ENCODE measurements at places on chromosomes 2 and 18.
A peak's percentile ranks its signal among the peaks of the same experiment; 100 is the strongest.

GRCh38 chr2:174617120-174617519, 19.5 kb upstream of the WIPF1 start:
- no peak for DNase-seq

- no peak for DNase-seq
These were observed at the start of gene IL1RL1 for GRCh38 chr2:102310964-102311640. Gene IL1RL1, plus strand, starts transcription at chr2:102311563. Its CDS starts 26,702 bp downstream, at chr2:102338265.

GRCh38 chr2:226898897-226899296, 63.0 kb downstream of the RHBDD1 start:
- DNase-seq: no peak

DNA sequence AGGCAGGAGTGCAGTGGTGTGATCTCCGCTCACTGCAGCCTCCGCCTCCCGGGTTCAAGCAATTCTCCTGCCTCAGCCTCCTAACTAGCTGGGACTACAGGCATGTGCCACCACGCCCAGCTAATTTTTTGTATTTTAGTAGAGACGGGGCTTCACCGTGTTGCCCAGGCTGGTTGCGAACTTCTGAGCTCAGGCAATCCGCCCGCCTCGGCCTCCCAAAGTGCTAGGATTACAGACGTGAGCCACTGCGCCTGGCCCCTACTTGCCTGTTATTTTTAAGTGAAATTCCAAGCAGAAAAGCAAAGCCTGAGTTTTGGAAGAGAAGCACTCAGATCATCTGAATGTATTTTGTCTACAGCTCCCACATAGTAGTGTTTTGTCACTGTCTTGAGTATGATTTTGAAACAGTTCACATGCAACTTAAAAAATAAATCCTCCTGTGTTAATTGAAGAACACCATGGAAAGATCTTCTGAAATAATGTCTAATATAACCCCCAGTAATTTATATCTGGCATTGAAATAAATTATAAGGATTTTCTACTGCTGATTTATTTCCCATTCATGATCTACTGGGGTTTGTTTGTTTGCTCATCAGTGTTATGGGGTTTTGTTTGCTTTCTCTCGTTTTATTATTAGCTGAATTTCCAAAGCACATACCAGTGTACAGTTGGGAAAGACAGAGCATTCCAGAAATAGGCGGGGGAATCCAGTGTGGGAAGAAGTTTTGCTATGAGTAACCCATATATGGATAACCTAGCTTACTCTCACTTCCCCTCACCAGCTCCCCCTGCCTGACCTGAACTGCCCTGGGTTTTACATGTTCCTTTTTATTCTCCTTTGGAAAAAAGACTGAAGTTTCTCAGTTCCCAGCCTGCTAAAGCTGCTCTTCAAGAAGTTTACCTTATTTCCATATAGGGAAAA, 80.1 kb upstream of the MAP3K20 start:
- peak; percentile 97 for DNase-seq

- DNase-seq: no peak
These were observed 49.7 kb downstream of the TGFA start for GRCh38 chr2:70503896-70504295.

DNA sequence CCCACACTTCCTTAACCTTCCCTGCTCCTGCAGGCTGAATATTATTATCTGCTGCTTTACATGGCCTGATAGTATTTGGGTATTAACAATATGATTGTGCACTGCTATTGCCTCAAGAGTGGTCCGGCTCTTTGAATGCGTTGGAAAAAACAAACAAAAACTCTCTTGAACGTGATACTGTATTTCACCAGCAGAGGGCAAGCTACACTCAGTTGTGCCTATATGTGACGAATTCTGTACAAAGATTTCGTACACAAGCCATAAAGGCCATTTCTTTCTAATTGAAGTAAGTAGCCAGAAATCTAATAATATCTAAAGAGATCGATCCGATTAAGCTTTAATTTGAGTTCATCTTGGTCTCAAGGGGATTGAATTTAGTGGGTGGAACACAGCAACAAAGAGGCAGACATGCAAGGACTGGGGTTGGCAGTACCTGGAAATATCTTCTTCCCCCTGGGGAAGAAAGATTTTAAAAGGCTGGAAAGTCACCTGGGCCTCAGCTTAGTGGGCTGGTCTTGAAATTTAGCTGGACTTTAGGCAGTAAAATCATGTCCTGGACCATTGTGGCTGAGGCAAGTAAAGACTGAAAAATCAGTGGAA, 49.3 kb upstream of the RAB6D start:
- peak; percentile 46 for DNase-seq

DNA sequence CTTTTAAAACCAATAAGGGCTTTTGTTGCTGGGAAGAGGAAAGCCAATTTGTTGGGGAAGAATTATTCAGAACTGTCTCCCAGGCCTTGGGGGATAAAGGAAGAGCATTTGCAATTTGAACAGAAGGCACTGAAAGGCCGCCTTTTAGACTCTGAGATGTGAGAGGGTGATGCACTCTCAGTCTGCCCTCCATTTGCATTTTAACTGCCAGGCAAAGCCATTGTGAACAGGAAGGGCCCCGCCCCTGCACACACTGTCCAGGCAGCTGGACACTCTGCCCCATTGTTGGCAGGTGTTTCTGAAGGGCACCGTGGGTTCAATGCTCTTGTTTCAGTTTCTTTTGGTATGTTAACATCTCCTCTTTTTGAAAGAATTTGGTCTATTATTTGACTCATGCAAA, 169.5 kb upstream of the COPS8 start:
- no peak for DNase-seq

DNA sequence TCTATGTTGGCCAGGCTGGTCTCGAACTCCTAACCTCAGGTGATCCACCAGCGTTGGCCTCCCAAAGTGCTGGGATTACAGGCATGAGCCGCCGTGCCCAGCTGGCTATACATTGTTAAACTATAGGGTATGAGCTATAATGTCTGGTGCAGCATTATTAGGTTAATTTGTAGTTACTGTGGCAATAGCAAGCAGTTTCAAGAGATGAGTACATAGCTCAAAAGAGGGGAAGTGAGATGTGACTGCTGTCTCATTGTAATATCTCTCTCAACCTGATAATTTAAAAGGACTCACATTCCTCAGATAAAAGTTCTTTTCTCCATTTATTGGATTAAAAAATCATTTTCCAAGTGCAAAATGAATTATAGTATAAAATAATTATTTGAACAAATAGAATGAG, 116.4 kb downstream of the INO80D start:
- DNase-seq: no peak

GRCh38 chr2:213317929-213318328, 33.7 kb downstream of the SPAG16 start:
- DNase-seq: peak; percentile 68

DNA sequence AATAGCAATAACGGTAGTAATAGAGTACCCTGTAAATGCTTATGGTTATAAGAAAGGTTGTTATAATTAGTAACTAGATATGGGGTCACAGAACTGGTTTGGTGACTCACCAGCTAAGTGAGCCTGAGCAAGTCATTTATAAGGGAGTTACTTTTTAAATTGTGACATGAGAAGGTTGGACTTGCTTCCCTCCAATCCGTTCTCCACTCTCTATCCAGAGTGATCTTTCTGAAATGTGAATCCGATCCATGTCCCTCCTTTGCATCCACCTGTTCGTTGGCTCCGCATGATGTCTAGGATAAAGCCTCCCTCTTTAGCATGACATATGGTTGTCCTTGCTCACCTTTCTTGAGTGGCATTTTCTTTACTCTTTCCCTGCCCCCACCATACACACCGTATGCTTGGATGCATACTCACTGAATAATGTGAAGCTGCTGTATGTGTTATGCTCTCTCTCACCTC, 83.1 kb downstream of the CDC42EP3 start:
- DNase-seq: no peak

GRCh38 chr2:190717764-190718651, 69.1 kb downstream of the NAB1 start:
- no peak for DNase-seq

GRCh38 chr2:150526827-150527226, 39.4 kb upstream of the RND3 start:
- peak; percentile 93 for DNase-seq

DNA sequence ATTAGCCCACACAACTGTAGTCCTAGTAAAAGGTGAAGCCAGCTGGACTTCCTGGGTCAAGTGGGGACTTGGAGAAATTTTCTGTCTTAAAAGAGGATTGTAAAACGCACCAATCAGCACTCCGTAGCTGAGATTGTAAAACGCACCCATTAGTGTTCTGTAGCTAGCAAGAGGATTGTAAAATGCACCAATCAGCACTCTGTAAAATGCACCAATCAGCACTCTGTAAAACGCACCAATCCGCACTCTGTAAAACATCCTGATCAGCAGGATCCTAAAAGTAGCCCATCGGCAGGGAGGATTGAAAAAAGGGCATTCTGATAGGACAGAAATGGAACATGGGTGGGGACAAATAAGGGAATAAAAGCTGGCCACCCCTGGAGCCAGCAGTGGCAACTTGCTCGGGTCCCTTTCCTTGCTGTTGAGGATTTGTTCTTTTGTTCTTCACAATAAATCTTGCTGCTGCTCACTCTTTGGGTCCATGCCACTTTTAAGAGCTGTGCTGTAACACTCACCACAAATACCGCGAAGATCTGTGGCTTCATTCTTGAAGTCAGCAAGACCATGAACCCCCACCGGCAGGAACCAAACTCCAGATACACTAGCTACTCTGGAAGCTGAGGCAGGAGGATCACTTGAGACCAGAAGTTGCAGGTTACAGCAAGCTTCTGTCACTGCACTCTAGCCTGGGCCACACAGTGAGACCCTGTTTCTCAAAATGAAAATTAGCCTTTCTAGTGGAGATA, 102.6 kb downstream of the HS6ST1 start:
- peak; percentile 13 for DNase-seq

GRCh38 chr2:179613701-179614100, 247.7 kb downstream of the ZNF385B start:
- DNase-seq: peak; percentile 48

DNA sequence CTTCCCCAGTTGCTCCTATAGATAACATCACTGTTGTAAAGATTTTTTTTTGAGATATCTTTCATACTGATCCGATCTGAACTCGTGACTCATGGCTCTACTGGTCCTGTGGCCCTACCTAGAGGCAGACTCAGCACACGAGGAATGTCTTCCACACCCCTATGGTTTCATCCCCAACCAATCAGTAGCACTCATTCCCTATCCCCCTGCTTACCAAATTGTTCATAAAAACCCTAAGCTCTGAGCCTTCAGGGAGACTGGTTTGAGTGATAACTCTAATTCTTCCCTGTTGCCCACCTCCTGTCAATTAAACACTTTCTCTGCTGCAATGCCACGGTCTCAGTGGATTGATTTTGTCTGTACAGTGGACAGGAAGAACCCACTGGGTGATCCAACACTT, 4.2 kb upstream of the SAP130 start:
- DNase-seq: no peak

GRCh38 chr2:206443735-206444527, 599 bp downstream of the ADAM23 start:
- peak; percentile 40 for DNase-seq

- no peak for DNase-seq
These were observed 40.1 kb downstream of the KCMF1 start for GRCh38 chr2:85011098-85011497.

DNA sequence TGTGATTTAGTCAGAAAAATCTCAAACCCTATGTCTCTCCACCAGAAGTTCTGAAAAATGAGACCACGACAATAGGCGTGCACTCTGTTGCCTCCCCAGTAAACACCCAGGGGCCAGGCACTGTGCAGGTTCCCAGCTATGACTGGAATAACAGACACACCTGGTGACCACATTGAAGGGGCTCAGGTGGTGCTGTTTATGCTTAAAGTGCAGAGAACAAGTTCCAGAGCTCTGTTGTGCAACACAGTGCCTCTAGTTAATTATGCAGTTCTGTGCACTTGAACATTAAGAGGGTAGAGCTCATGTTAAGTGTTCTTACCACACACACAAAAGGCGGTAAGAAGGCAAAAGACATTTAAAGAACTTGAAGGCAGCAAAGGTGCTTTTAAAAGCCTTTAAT, 52.6 kb upstream of the AFF3 start:
- DNase-seq: no peak

GRCh38 chr18:69935319-69936190, 12.1 kb downstream of the CD226 start:
- DNase-seq: peak; percentile 6

- DNase-seq: no peak
These were observed 20.1 kb upstream of the MYO1B start for GRCh38 chr2:191225126-191225525.

- no peak for DNase-seq
These were observed 156.2 kb downstream of the DTNA start for GRCh38 chr18:34866310-34866709.

GRCh38 chr2:150063931-150064548, 423.4 kb downstream of the RND3 start:
- DNase-seq: no peak

DNA sequence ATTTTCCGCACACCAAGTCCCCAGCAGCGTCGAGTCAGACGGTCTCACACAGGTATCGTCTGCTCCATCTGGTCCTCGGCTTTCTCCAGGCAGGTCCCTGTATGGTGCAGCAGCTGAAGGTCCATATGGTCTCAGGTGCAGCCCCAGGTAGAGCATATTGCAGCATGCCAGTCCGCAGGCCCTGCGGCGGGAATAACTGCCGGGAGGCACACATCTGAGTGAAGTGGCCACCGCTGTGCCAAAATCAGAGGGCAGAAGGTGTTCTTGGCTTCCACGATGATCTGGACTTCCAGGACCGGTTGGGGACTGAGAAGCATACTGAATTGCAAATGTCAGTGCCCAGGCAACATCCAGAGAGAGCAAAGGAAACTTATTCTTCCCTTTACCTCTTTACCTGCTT, 320.3 kb downstream of the RNF144A start:
- no peak for DNase-seq

DNA sequence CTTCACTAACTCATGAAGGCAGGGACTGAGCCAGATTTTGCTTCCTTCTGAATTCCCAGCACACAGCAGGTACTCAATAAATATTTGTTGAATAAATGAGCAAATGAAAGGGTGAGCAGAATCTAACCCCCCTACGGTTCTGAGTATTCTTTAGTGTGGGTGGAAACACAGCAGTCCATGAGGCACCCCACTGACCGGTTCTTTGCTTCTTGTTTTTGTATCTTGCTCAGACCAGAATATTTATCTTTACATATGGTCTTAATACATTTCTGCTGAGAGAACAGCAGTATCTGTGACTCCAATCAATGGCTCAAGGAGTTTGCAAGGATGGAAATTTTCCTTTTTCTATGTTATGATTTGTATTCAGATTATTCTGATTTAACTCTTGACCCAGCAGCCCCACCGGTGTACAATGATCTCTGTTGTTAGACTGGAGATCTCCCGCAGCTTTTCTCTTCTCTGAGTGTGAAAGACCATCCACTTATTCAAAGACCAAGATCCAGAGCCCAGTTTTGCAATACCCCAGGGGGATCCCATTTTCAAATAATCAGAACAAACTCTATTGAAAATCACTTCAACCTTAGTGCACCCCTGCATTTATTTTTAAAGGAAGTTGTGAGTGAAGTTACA, 506.5 kb upstream of the TNP1 start:
- DNase-seq: no peak

DNA sequence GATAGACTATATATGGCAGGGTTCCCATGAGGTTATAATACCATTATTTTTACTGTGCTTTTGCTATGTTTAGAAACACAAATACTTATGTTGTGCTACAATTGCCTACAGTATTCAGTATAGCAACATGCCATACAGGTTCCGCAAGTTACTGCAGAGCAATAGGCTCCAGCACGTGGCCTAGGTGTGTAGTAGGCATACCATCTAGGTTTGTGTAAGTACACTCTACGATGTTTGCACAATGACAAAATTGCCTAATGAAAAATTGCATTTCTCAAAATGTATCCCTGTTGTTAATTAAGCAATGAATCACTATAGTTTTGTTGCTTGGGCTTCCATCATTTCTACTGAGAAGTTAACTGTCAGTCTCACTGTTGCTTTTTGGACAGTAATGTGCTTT, 9.8 kb downstream of the CD302 start:
- DNase-seq: no peak

GRCh38 chr2:39524756-39525635, 87.9 kb upstream of the MAP4K3 start:
- DNase-seq: no peak
